Caudate nucleus (tissue), 63 donors: ENCODE measurements at places on chromosomes 3 and 15.
A peak's percentile ranks its signal among the peaks of the same experiment; 100 is the strongest.

GRCh38 chr3:155876037-155876436, 5.6 kb downstream of the GMPS start:
- no peak for DNase-seq

DNA sequence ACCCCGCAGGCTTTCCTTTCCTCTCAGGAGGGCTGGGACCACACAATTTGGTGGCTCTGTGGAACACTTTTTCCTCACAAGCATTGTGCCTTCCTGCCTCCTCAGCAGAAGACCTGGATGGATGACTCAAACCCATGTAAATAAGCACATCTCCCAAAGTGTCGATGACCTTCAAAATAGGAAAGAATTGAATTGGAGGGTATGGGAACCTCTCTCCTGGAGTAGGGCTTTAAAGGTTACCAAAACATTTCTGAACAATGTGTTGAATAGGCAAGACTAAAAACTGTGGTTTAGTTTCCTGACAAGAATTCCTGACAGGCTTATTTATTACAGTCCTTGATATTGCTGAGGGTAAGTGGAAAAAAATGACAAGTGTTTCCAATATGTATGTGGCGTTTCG, 118.2 kb downstream of the ALDH1A2 start:
- no peak for DNase-seq

GRCh38 chr3:124059580-124059979, 67.7 kb upstream of the ROPN1 start:
- DNase-seq = no peak

- peak; percentile 61 for DNase-seq
Observed at GRCh38 chr3:79418855-79419621, 348.8 kb downstream of the ROBO1 start.

GRCh38 chr15:98035577-98036010, 75.1 kb downstream of the ARRDC4 start:
- DNase-seq = no peak

DNA sequence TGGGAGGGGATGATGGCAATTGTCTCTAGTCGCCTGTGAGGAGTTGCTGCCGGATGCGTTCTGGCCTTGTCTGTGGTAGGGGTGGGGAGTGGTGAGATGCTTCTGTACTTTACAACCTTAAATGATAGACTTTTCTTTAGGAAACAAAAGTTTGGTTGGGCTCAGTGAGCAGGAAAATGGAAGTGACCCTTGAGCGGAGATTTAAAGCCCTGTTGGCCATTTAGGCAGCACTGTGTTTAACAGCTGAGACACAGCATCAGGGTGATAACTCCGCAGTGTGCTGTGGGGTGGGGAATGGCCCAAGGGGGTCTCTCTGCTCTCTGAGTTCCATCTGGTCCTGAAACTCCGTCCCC, 36.6 kb downstream of the SPSB4 start:
- DNase-seq = no peak

- no peak for DNase-seq
Observed at GRCh38 chr3:78571486-78571885, 1196.3 kb downstream of the ROBO1 start.

- DNase-seq = no peak
Observed at GRCh38 chr3:8317661-8318649, 183.7 kb upstream of the LMCD1 start.

DNA sequence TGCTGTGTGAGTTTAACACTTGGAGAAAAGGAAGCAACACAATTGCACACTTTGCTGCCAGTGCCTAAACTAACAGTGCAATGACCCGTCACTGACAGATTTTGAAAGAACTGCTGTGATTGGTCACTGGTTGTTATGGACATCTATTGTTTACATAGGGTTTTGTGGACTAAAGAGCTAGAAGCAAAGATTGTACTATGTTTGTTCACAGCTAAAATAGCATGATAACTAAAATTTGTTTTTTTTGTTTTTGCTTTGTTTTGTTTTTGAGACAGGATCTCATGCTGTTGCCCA, 112.4 kb upstream of the GOLGA8J start:
- no peak for DNase-seq

DNA sequence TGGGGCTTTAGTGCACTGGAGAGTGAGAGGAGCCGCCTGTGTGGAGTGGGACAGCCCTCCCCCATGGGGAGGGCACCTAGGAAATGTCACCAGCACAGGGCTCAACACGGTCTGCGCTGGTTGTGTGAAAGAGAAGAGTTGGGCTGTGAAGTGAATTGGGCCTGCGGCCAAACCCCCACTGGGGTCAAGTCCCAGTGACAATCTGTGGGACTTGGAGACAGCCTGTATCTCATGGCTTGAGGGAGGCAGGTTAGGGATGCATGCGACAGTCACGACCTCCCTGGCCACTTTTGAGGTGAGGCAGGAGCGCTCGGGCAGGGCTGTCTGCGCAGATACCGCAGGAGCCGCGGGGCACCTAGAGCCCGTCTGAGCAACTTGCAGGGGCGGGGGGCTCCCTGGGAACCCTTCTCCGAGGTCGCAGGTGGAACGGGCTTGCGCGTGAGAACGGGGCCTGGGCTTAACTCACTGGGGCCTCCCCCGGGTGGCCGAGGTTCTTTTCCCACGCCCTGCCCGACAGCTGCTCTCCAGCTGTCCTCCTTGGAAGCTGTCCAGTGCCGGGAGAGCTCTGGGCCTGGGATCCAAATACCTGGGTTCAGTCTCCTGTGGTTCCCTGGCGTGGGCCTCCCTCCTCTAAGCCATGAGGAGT, 77.4 kb downstream of the SNRK start:
- DNase-seq = no peak

DNA sequence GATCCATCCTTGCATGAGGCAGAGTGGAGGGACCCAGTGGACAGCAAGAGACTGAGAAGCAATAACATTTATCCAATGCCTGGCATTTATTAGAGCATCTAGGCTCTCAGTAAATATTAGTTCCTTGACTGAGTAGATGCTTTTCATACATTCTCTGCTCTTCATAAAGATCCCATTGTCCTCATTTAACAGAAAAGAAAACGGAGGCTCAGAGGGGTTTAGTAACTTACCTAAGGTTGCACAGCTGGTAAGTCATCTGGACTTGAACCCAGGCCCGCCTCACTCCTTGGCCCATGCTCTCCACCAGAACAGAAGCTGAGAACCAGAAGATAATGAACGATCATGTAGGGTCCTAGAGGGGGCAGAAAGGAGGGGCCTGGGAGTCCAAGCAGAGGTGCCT, 52.2 kb upstream of the SEC22A start:
- DNase-seq = no peak

DNA sequence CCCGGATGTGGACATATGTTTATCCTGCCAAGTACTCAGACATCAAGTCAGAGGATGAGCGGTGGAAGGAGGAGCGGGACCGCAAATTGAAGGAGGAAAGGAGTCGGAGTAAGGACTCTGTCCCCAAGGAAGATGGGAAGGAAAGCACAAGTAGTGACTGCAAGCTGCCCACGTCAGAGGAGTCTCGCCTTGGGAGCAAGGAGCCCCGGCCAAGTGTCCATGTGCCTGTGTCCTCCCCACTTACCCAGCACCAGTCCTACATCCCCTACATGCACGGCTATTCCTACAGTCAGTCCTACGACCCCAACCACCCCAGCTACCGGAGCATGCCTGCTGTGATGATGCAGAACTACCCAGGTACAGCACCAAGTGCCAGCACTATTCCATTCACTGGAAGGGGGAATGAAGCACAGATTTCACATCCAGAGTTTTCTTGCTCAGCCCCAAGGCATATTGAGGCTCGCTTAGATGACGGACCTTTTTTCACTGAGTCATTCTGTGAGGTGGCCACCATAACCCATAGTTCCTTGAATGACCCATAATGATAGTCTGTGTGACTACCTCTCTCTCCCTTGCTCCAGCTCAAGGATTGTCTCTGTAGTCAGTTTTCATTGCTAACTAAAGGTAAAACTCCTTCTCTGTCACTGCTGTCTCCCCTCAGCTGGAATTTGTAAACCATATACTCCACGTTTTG, 97.1 kb downstream of the RBPMS2 start:
- DNase-seq = no peak
